Esophagus muscularis mucosa (tissue), 4 donors: ENCODE measurements at places on chromosomes 7 and 10. TPM values are rescaled to one million over a fixed set of nuclear protein-coding genes. Genes with fewer than 3 reads are reported as not detected.

BHLHA15 gene
- not detected for total RNA-seq

CALCR gene
- 0.17 TPM for total RNA-seq

LBX1 gene
- not detected for total RNA-seq

DAGLB gene
- total RNA-seq: 10.4 TPM

MSS51 gene
- 0.83 TPM for total RNA-seq

IGF2BP3 gene
- total RNA-seq: 1.7 TPM

PLAC9 gene
- total RNA-seq: 21.3 TPM

CYP3A7 gene
- 0.34 TPM for total RNA-seq

BBIP1 gene
- 29.5 TPM for total RNA-seq

SPDYE9 gene
- not detected for total RNA-seq

GBX1 gene
- not detected for total RNA-seq

CYP3A4 gene
- total RNA-seq: not detected

CTAGE15 gene
- total RNA-seq: not detected

PIP gene
- total RNA-seq: not detected

CALHM3 gene
- total RNA-seq: not detected

IL2RA gene
- 0.39 TPM for total RNA-seq

PCDH15 gene
- 0.50 TPM for total RNA-seq

ZNF438 gene
- 11.0 TPM for total RNA-seq

FZD8 gene
- total RNA-seq: 5.4 TPM
